ENCODE measurements at places on chromosomes 3 and 15.

GRCh38 chr15:75843678-75844581 is 683 bp downstream of the UBE2Q2 start:
- peak; percentile 85 for DNase-seq

- no peak for DNase-seq
Observed at GRCh38 chr3:193014902-193015301, 97.2 kb upstream of the MB21D2 start.

DNA sequence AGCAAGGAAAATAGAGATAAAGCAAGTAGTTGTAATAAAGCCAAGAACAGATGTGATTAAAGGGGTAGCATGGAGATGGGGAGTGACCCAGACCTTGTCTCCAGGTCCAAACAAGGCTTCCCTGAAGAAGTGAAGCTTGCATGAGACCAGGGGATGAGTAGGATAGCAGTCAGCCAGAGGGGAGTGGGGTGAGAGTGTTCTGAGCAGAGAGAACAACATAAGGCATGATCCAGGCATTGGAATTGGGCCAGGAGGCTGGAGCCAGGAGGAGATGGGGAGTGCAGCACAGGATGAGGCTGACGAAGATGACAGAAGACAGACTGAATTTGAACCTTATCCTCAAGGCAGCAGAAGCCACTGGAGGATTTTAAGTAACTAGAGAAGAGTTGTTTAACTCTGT is 7.2 kb downstream of the TMOD2 start:
- peak; percentile 72 for DNase-seq

DNA sequence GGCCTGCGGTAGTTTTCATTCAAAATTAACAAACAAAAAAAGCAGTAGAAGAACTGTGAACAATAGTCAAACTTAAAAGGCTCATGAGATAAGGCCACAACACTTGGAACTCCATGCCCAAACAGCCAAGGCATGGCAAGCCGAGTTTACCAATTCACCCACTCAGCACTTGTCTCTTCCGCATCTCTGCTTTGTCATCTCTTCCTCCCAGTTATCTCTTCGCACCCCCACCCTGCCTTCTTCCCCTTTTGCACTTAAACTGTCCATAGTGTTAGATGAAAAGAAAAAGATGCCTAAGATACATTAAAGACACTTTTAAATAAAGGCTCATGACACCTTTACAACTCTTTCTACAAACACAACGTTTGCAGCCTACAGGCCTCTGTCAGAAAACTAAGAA is 11.1 kb downstream of the TLE3 start:
- DNase-seq: no peak

DNA sequence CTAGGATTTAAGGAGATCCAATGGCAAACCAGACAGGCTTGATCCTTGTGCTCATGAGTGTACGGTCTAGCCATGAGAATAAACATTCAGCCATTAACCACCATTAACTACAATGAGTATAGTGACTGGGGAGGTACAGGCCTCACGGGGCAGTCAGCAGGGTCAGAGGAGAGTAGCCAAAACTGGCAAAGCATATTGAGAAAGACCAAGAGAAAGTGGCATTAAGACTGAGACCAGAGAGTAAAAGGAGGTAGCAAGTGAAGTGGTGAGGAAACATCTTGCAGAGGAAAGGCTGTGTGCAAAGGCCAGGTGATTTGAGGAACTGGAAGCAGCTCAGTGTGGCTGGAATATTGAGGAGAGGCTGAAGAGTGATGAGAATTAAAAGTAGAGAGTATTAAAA is 407.2 kb upstream of the LMCD1 start:
- DNase-seq: no peak
